Ovary (tissue), 10 donors: ENCODE measurements at places on chromosomes 5 and 9. TPM values are rescaled to one million over a fixed set of nuclear protein-coding genes. Genes with fewer than 3 reads are reported as not detected.

The OR4F3 gene
- total RNA-seq: 0.43 TPM

The IGFBPL1 gene
- total RNA-seq: not detected

The HMHB1 gene
- total RNA-seq: not detected

The TYRP1 gene
- total RNA-seq: not detected

- no peak for DNase-seq
Observed at GRCh38 chr5:135481909-135482311, 29.8 kb upstream of the TIFAB start.

DNA sequence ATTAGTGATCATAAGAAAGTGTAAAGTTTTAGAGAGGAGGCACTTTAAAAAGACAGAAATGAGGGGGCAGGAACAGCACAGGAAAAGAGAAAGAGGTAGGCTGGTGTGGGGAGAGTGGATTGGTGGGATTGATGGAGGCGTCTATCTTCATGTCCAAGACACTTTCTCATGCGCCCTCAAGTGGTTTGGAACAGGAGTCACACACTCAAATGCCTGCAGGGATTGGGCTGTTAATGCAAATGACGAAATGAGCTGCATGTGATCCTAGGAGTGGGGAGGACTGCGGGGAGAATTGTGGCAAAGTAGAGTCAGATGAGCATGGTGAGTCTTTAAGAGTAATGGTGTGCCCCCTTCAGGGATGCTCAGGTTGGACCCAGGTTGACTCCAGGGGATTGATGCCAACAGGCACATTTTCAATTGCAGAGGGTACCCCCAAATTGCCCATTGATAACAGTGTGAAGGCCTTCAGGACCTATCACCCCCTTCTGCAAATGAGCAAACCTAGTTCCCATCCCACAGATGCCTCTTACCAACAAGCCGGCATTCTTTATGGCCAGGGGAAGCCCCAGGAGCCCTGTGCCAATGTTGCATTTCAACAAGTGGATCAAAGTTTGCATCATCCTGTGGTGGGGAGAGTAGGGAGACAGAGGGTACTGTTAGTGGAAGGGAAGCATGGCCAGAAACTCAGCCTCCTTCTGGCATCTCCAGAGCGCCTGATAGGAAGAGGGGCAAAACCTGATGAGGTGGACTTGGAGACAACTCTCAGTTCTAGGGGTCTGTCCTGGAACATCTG is 5.3 kb downstream of the SLC36A3 start:
- no peak for DNase-seq

- DNase-seq: no peak
Observed at GRCh38 chr5:83914199-83914598, 193.5 kb upstream of the HAPLN1 start.

GRCh38 chr9:34271265-34272006 is 57.6 kb downstream of the KIF24 start:
- DNase-seq: no peak

GRCh38 chr5:136766456-136766855 is 401.1 kb upstream of the TRPC7 start:
- no peak for DNase-seq

DNA sequence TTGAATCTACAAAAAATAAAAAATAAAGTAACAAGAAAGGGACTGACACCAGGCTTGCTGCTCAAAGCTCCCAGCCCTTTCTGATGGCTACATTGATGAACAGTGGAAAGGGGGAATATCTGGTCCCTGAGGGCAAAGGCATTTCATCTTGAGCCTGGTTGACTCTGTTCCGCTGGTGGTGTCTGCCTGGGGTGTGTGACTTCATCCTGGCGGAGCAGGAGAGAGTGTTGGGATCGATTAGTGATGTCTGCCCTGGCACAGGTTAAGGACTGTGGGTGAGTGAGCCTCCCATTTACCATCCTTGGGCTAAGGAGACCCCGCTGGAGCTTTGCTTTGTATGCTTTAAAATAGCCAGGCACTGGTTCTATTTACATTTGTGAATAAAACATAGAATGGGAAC is 56.9 kb upstream of the ASS1 start:
- DNase-seq: no peak

DNA sequence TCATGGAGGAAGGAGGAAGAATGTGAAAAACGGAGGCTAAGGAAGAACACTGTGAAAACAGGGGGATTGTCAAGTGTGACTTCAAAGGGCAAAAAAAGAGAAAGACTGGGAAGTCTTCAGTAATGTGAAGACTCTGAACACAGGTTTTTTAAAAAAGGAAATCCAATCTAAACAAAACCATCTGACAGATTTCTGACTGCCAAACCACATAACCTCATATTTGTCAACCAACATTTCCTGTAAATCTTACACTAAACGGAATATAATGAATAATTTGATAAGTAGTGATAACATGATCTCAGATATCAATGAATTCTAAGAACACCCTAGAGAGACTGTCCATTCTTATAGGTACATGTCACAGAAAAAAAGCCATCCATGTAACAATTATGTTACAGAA is 124.7 kb downstream of the FBN2 start:
- no peak for DNase-seq

DNA sequence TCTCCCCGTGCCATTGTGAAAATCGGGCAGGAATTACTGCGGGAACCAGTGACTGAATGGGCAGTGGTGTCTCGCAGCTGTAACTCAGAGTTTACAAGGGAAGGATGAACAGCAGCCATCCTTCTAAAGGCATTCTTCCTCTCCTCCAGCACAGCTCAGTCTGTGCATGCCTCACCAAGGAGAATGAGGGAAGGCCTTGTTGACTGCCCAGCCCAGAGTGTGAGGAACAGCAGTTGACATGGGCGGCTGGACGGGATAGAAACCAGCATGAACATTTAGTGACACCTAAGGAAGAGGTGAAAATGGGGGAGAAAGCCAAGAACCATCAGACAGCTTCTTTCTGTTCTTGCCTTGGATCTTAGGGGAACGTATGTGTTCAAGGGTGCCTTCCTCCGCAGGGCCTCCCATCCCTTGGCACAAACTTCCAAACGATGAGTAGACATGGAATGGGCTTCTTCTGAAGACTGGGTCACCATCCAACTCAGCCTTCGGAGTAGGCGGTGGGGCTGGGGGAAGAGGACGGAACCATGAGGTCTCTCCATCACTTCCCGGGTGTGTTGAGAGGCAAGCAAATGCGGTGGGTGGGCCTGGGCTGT is 887 bp upstream of the PDE8B start:
- DNase-seq: no peak

DNA sequence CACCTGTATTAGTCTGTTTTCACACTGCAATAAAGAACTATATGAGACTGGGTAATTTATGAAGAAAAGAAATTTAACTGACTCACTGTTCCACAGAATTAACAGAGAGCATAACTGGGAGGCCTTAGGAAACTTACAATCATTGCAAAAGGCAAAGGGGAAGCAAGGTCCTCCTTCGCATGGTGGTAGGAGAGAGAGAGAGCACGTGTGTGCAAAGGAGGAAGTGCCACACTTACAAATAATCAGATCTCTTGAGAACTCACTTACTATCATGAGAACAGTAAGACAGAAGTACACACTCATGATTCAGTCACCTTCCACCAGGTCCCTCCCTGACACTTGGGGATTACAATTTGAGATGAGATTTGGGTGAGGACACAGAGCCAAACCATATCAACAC is 258.7 kb downstream of the TRIM32 start:
- no peak for DNase-seq

GRCh38 chr5:58182287-58182841 is 277.5 kb downstream of the PLK2 start:
- DNase-seq: no peak

DNA sequence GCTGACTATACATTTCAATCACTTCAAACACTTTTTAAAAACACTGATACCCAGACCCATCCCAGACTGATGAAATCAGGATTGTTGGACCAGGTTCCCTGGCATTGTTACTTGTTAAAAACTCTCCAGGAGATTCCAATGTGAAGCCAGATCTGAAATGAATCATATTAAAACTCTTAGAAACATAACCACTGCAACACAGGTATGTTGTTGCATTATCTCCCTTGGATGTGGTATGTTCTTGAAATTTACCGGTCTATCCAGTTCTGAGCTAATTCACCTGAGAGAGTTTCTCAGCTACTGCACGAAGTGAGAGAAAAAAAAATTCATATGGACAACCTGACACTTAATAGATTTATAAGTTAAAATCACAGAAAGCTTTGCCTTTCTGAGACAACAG is 21.8 kb downstream of the MEF2C start:
- DNase-seq: no peak

DNA sequence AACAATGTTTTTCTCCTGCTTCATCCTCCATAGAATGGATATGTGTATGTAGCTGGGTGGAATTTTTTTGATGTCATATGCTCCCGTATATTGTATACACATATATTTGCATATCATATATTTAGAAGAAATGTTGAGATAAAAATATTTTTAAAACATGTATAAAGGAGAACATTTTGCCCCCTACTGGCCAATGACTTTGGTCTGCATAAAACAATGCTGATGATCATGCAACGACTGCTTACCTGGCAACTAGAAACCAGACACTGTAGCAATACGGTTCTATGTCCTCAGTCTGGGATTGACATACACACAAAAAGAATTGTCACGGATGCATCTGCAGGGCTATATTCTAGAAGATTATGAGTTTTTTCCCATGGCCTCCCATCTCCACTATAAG is 503.6 kb downstream of the ELAVL2 start:
- no peak for DNase-seq

DNA sequence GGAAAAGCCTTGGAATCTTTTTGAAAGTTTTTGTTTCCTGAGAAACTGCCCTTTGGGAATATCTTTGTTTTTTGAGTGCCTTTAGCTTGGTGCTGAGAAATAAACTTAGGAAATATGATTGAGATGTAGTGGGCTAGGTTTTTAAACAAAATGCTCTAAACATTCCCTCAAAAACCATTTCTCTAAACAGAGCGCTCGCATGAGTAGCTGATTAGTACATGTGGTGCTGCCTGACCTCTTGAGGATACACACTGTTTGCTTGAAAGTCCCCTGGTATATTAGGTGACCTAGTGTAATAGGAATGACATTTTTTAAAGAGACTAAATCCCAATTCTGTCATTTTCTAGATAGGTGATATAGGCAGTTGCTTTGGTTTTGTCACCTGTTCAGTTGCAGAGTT is 132.3 kb downstream of the ADAMTSL1 start:
- DNase-seq: no peak

GRCh38 chr5:172797771-172798191 is 26.8 kb upstream of the DUSP1 start:
- DNase-seq: no peak
